ENCODE measurements at places on chromosomes 11 and 22. TPM values are rescaled to one million over a fixed set of nuclear protein-coding genes. Genes with fewer than 3 reads are reported as not detected.

RASL10A gene
- 0.11 TPM for total RNA-seq

PRRG4 gene
- 2.3 TPM for total RNA-seq

CTSW gene
- total RNA-seq = 0.07 TPM

TLCD5 gene
- total RNA-seq = 6.1 TPM

ACRV1 gene
- total RNA-seq = not detected

ADSL gene
- total RNA-seq = 87.4 TPM

OR4S2 gene
- not detected for total RNA-seq

GLYAT gene
- not detected for total RNA-seq

IGSF9B gene
- total RNA-seq = 3.2 TPM

INPP5J gene
- total RNA-seq = 0.42 TPM

SGSM1 gene
- 1.1 TPM for total RNA-seq

RCOR2 gene
- total RNA-seq = 0.91 TPM

APOL4 gene
- 0.14 TPM for total RNA-seq

OR51I1 gene
- not detected for total RNA-seq

SHANK2 gene
- 7.0 TPM for total RNA-seq

FGF3 gene
- not detected for total RNA-seq

KLHDC7B gene
- not detected for total RNA-seq

TCF20 gene
- total RNA-seq = 16.7 TPM

LRRC51 gene
- 6.9 TPM for total RNA-seq

GAS2L1 gene
- 37.5 TPM for total RNA-seq

MTMR2 gene
- 28.8 TPM for total RNA-seq

TMEM218 gene
- 19.6 TPM for total RNA-seq

SMPD1 gene
- total RNA-seq = 9.1 TPM

LDHAL6A gene
- total RNA-seq = not detected

PLAAT5 gene
- not detected for total RNA-seq

GVQW3 gene
- 0.94 TPM for total RNA-seq

SCUBE2 gene
- 0.44 TPM for total RNA-seq

NNMT gene
- total RNA-seq = 357 TPM

OR52E6 gene
- total RNA-seq = not detected

CECR2 gene
- 0.06 TPM for total RNA-seq

ELFN2 gene
- 5.8 TPM for total RNA-seq

MPPED1 gene
- not detected for total RNA-seq

HBG1 gene
- not detected for total RNA-seq

SAA4 gene
- not detected for total RNA-seq

SCGB1A1 gene
- 0.32 TPM for total RNA-seq

CCDC85B gene
- 40.4 TPM for total RNA-seq

ENTHD1 gene
- not detected for total RNA-seq

Data from A549 treated with dexamethasone at 1 μM for 4 hours (cell line).